Tibial nerve (tissue), 4 donors: ENCODE measurements at places on chromosomes 11 and 22. TPM values are rescaled to one million over a fixed set of nuclear protein-coding genes. Genes with fewer than 3 reads are reported as not detected.

DNA sequence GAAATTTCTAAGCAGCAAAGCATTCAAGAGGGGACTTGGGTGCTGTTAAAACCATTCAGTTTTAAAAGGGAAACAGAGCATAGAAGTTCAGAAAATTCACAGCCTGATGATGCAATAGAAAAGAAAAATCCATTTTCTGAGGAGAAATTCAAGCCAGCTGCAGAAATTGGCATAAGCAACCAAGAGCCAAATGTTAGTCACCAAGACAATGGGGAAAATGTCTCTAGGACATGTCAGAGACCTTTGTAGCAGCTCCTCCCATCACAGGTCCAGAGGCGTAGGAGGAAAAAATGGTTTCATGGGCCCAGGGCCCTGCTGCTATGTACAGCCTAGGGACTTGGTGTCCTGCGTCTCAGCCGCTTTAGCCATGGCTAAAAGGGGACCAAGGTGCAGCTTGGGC is 5.5 kb upstream of the IRAG1 start:
- DNase-seq: no peak

GRCh38 chr11:1586699-1587098 is 1.6 kb upstream of the KRTAP5-1 start:
- no peak for DNase-seq

GGTLC3 gene
- total RNA-seq: not detected

DEFB131B gene
- not detected for total RNA-seq

- DNase-seq: no peak
These were observed 36.7 kb upstream of the CLMP start for GRCh38 chr11:123231777-123232176.

GRCh38 chr22:32335471-32335870 is 22.2 kb upstream of the RFPL3 start:
- no peak for DNase-seq

GRCh38 chr22:45880091-45880715 is 96.8 kb downstream of the WNT7B start:
- DNase-seq: no peak

DNA sequence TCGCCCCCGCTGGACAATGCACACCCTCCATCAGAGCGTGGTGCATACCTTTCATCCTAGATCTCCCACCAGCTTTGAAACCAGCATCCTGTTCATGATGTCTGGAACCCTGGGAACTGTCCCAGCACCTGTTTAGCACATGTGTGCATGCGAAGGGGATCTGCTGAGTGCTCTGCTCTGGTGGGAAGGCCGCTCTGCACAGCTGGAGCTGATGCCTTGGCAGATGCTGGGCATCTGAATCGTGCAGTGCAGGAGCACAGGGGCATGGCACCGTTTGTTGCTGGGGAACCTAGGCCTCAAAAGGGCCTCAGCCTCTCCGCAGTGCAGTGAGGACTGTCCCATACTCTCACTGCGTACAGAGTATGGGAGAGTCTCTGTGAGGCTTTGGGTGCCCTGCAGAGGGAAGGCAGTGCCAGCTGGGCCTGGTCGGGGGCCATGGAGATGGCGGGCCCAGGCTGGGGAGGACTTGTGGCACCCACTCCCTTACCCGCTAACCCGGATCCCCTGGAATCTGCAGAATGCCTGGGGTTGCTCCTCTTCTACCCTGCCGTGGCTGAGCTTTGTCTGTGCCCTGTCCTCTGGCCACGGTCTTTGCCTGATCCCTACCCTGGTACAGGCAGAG is 72.9 kb upstream of the ATXN10 start:
- DNase-seq: no peak
